ENCODE measurements at places on chromosomes 4 and X.

GRCh38 chr4:127606823-127607222 is 25.9 kb upstream of the INTU start:
- no peak for DNase-seq

DNA sequence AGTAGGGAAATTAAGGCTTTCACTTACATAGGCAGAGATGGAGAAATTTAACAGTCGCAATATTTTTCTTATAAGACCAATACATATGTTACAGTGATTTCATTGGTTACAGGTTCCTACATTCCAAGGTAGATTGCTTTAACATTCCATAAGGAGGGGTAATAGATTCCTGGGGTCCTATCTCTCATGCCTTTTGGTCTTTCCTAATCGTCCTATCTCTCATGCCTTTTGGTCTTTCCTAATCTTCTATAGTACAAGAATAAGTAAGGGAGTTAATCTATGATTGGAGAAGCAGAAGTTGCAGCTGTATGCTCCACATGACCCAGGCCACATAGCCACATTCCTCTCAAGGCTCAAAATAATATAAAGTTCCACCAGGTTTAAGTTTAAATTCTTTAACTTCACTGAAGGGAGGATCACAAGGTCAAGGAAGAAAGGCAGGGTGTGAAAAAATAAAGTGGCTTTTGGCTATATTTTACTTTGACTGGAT is 285.0 kb upstream of the BOD1L1 start:
- DNase-seq, result no peak

DNA sequence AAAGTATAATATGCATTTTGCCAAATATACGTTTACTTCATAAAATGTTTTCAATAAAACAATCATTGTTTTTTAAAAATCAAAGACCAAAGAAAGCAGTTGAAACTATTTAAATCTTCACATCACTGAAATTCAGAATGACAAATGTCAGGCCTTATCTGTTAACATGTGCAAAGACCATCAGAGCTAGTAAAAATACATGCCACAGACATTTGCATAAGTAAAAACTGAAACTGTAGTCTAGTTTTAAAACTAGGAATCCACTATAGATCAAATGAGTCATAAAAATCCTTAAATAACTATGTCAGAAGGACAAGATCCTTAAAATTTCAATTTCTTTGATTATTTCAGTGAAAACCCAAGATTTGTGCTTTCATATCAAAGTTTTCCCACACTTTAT is 24.8 kb downstream of the KLHL15 start:
- DNase-seq, result no peak

DNA sequence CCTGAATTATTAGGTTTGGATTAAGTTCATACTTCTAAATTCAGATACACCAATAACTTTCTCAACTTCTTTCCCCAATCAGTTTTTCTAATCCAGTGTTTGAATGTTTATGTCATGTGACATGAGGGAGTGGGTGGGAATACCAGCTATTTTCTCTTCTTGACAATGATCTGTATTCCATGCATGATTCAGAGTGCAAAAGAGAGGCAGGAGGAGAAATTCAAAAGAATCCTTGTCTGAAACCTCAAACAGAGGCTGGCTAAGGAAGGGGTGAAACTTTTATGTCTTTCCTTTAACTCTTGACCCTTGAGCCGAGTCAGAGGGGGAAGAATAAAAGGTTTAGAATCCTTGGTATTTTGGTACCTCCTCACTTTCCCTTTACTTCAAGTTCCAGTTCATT is 544.7 kb downstream of the SPRY1 start:
- DNase-seq, result no peak

Measured in small intestine (tissue), 16 donors.